ENCODE measurements at places on chromosomes 13 and 19. TPM values are rescaled to one million over a fixed set of nuclear protein-coding genes. Genes with fewer than 3 reads are reported as not detected.

DNA sequence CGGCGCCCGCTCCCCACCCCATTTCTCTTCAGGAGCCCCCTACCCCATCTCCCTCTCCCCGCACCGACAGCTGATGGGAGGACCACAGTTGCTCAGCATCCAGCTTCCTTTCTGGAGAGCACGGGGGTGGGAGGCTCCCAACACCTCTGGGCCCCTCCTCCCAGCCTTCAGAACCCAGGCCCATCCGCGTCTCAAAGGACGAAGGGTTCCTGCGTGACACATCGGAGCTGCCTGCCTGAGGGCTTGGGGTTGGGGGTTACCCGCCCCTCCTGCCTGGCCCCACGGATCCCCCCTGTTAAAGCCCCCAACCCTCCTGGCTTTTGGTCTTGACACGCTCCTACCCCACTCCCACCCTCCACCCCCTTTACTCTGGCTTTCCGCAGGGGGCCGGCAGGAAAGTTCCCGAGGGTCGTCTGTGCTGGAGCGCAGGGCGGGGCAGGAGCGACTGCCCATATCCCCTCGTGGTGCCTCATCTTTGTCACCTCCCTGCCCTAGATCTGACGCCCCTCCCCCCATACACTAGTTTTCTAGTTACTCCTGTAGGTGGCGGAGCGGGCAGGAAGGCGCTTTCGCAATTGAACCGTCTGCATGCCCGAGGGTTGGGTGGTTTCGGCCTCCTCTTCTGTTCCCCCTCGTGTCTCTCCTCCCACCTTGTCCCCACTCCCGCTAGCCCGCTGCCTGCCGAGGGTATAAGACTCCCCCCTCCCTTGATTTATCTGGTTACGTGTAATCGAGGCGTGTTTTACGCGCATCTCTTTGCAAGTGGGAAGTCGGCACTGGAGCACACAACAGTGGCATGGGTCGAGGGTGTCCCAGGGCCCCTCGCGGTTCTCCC lies 924 bp downstream of the TRAPPC5 start:
- DNase-seq, result peak; percentile 92

- no peak for DNase-seq
Measured at GRCh38 chr19:18662972-18663732, 20.3 kb upstream of the CRTC1 start.

- DNase-seq, result no peak
Measured at GRCh38 chr13:51112771-51113170, 1.7 kb upstream of the C13orf42 start.

DNA sequence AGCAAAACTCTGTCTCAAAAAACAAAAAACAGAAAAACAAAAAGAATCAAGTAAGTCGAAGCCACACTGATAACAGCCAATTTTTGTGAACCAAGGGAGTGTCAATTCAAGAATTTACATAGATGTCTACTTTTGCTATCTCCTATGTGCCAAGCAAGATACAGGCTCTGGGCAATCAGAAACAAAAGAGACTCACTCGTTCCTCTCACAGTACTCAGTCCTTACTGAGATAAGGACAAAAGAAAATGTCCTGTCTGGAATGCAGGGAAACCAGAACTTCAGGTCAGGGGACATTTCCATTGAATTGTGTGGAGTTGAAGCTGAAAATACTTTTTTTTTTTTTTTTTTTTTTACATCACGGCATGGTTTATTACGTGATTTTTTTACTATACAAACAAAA lies 53.0 kb downstream of the NLRP12 start:
- no peak for DNase-seq

Gene ZNF260
- 6.7 TPM for total RNA-seq

DNA sequence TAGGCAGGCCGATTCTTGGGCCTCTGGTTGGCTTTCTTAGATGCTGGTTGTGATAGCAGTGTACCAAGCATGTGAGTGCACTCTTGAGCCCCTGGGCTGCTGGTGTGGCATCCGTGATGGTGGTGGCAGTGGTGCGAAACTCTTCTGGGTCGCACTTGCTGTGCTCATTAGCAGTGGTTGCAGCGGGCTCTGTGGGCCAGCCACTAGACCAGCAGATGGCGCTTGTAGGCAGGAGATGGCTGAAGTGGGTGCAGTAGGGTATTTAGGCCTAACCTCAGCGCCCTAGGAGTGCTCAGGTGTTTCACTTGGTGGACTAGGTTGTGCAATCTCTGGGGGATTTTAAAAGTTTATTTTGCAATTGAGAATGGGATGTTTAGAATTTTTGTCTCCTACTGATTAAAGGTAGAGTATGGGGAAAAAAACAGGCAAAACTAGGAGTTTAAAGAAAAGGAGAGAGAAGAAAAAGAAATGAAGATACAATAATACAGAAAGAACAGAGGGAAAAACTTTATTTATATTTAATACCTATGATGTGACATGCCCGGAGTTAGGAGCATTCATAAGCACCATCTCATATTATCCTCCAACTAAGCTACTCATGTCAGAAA lies 4.3 kb upstream of the ZNF17 start:
- DNase-seq, result peak; percentile 78

DNA sequence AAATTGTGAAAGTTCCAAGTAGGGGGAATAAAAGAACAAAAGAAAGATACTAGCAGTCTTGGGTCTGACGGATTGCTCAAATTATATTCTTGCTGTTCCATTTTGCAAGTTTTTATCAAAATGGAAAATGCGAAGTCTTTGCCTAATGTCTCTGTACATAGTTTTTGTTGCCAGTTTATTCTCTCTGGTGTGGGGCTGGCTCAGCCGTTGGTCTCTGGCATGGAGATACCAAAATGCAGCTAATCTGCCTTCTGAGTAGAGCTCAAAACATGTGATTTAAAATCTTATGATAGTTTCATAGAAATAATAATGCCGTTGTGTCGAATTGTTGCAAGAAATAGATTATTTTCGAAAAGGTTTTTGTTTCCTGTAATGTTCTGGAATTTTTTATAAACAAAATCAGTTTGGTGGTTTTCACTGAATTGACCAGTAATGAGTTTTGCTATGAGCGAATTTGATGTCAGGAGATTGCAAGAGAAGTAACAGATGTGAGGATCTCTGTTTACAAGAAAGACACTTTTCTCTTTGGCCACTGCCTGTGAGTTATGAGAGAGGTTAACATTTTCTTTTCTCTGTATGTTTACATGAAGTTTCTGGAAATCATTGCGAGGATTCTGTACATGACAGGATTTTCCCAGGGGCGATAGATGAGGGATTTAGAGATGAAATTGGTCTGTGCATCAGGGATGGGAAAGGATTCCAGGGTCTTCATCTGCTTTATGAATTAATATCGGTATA lies 147.0 kb downstream of the DCT start:
- no peak for DNase-seq

DNA sequence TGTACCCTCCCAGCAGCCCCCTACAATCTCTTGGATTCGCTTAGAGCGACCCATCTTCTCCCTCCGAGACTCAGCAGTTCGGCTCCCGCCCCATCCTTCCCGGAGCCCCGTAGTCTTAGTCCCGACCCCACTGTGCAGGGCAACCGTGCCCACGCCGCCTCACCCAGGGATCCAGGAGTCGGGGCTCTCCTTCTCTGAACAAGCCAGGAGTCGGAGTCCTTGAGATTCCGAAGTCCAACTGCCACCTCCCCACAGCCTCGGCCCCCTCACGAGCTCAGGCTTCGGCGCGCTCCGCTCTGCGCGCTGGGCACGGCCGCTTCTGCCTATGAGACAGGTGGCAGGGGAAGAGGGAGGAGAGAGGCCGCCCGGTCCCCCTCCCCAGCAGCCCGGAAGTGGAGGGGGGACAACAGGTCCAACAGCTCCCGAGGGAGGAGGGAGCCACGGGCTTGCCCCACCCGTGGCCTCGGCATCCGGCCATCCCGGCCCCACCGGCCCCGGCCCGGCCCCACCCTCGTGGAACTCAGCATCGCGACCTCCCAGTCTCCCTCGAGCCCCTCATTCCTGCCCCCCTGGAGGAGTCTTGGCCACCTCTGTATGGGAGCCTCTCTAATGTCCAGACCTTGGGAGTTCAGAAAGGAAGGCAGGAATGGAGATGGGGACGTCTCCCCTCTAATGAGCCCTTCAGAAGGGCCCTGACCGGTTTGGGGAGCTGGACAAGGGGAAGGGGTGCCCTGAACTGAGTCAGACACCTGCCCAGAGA lies at the start of gene PHLDB3:
Gene PHLDB3, minus strand, starts transcription at position 321 of the 760 bp plus-strand sequence. CDS start 628 bp downstream, outside the sequence.
- no peak for DNase-seq

Gene PEG3
- total RNA-seq, result 7.2 TPM

- DNase-seq, result no peak
Measured at GRCh38 chr13:81610644-81611043, 1269.7 kb upstream of the SPRY2 start.

DNA sequence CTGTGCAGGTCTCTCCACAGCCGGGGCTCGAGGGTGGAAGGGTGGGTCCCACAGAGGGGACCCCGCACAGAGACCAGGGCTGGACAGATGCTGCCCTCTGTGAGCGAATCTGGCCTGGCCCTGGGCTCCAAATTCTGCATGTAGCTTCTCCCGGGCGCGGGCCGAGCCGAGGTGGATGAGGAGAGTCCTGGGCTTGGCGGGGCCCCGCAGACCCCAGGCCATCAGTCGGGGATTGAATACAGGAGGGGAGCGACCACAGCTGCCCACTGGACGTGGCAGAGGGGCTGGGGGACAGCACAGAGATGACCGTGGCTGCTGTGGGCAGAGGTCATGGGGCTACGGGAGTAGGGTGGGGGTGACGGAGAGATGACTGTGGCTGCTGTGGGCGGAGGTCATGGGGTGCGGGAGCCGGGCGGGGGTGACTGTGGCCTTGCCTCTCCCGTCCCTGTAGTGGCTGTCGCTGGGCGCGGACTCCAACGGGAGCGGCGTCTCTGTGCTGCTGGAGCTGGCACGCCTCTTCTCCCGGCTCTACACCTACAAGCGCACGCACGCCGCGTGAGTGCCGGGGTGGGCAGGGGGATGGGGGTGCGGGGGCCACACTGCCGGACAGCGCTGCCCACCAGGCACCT lies 15.5 kb downstream of the NCLN start:
- no peak for DNase-seq

DNA sequence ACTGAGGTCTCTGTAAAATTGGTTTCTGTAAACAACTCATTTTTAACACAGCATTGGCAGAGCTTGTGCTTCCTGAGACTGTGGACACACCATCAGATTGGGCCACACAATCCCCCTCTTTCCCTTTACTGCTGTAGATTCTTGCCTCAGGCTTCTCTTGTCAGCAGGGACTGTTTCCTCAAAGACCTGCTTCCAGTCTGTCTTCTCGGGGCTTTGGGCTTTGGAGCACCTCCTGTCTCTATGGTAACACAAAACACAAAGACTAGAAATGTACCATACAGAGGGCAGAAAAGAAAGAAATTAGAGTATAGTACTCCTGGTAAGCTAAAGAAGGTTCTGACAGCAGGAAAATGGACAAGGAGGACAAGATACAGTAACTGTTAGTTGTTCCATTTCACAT lies 484.5 kb downstream of the DIAPH3 start:
- no peak for DNase-seq

DNA sequence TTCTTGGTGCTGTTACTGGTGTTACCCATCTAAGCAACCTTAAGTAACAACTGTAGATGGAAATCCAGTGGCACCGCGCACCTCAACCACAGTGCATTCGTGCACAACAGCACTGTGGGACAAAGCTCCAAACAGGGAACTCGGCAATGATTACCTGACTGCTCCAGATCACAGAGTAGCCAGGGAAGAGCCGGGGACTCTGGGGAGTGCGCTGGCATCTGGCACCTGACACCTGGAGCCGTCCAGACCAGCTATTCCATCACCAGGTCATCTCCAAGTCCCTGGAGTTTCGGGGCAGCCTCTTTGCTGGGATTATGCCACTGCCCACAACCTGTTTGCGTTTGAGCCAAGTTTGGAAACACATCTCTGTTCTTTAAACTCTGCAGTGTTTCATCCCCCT lies 62.0 kb downstream of the COL4A1 start:
- no peak for DNase-seq

DNA sequence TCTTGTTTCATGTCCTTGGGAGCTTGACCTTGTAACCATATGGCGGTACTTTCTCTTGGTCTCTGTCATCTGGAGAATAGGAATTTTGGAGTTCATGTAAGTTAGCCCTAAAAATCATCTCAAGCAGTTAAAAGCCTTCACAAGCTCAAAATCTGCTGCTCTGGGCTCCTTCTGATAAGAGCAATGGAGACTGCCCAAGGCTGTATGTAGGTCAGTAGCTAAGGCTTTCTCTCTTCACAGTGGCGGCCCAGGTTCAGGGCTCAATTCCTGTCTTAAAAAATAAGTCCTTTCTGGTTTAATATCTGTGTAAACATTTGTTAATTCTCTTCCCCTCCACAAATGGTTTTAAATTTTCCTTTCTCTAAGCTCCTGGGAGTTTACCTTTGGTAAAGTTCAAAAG lies 45.3 kb upstream of the ANKRD10 start:
- no peak for DNase-seq

DNA sequence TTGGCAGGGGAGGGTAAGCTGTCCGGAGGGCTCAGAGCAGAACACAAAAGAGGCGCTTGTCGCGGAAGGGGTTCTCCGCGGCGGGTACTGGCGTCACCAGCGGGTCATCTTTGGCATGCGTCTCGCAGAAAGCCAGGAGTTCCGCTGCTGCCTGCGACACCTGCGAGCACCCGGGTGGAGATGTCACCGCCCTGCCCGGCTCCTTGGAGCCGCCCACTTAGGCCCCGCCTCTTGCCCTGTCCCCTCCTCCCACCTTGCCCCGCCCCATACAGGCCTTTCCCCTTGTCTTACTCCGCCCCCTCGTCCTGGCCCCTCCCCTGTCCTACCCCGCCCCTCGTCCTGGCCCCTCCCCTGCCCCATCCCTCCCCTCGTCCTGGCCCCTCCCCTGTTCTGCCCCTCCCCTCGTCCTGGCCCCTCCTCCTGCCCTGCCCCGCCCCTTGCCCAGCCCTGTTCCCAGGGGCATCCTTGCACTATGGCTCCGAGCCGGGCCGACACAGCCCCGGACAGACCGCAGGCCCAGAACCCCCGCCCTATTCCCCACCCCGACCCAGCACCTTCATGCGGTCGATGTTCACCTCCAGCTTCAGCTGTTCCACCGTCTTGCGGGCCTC lies 1.9 kb downstream of the GNG8 start:
- DNase-seq, result peak; percentile 90

GRCh38 chr19:33110137-33110910 lies 21.6 kb upstream of the WDR88 start:
- DNase-seq, result no peak

DNA sequence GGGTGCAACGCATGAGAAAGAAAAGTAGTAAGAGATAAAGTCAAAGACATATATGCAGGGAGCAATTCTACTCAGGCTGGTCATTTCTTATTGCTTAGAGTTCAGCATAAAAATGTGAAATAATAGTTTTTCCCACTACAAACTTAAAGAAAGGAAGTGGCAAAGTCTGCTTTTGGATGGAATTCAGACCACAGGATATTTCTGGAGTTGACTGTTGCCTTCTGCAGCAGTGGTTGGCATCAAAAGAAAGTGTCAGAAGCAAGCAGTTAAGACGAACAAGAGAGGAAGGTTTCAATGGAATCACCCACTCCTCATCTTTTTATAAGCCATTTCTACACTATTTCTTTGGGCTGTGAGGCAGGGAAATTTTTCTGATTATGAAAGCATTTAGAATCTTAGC lies 36.2 kb upstream of the TRPC4 start:
- DNase-seq, result no peak

GRCh38 chr19:478976-479375 lies 17.3 kb upstream of the MADCAM1 start:
- no peak for DNase-seq

Gene LILRA1
- 0.51 TPM for total RNA-seq
